ENCODE measurements at places on chromosomes 11 and 22.

GRCh38 chr11:28799316-28799715 lies 691.1 kb downstream of the METTL15 start:
- no peak for DNase-seq

- no peak for DNase-seq
Measured at GRCh38 chr11:76578654-76579055, 91.9 kb downstream of the LRRC32 start.

- no peak for DNase-seq
Measured at GRCh38 chr11:44930588-44931302, 19.9 kb downstream of the TP53I11 start.

DNA sequence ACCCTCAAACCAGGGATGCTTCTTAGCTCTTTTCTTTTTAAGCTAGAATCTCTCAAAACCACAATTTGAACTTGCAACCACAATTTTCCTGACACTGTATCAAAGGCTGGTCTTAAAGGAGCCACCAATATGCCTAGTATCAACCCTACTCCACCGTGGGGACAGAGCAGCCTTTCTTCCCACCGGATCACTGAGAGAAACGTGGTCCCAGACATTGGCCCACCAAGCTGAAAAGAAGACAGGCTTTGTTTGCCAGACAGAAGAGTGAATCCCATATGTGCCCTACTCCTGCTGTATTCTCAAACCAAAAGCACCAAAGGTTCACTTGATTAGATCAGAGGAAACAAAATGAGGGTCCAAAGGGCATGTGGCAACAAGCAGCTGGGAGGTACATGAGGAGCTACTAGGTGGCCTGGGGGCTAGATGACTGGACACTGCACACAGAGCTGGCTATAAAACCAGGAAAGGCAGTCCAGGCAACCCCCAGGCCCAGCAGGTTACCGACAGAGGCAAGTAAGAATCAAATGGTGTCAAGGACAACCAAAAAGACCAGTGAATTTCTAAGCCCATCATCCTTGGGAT lies 3.6 kb upstream of the VWCE start:
- DNase-seq, result no peak

- no peak for DNase-seq
Measured at GRCh38 chr22:50012211-50013181, at the start of gene IL17REL. Gene IL17REL (minus strand): TSS chr22:50012765. CDS start chr22:50012646, 119 bp downstream.

- no peak for DNase-seq
Measured at GRCh38 chr11:36347384-36347906, 51.4 kb downstream of the PRR5L start.

- DNase-seq, result no peak
Measured at GRCh38 chr11:35742707-35743454, 80.3 kb downstream of the TRIM44 start.

GRCh38 chr22:50305923-50306566 lies 1.4 kb downstream of the PLXNB2 start:
- peak; percentile 67 for DNase-seq

DNA sequence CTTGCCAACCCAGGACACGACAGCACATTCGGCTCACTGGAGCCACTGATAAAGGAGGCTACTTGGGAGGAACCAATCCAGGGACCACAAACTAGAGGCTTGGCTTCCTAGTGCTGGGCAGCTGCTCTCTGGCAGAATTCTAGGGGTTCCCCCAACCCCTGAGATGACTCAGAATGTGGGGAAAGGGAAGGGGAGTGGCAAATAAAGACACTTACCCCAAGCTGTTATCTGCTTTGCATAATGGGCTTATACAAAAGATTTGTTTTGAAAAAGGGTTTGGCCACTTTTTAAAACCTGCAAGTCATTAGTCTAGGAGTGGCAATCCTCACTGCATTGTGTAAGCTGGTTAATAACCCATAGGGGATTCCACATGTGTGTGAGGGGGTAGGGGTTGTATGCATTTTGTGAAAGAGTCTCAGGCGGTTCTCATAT lies 64.1 kb upstream of the LMO1 start:
- DNase-seq, result no peak

- DNase-seq, result no peak
Measured at GRCh38 chr11:75403983-75404658, 4.8 kb downstream of the RPS3 start.

DNA sequence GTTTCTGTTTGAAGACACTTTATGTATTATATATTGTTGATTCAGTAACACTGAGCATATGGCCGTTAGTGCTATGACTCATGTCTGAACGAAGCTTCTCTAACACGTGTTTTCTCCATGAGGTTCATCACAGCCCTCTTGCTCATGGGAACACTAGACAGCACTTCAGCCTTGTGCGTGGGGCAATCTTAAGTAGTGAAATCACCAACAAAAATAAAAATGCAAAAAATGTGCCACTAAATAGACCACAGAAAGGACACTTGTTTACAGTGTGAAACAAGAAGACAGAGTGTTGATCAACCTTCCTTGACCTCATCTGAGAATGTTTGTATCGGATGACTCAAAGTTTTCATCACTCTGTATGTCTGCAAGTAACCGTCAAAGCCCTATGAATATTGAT lies 94.5 kb downstream of the FDX1 start:
- no peak for DNase-seq

DNA sequence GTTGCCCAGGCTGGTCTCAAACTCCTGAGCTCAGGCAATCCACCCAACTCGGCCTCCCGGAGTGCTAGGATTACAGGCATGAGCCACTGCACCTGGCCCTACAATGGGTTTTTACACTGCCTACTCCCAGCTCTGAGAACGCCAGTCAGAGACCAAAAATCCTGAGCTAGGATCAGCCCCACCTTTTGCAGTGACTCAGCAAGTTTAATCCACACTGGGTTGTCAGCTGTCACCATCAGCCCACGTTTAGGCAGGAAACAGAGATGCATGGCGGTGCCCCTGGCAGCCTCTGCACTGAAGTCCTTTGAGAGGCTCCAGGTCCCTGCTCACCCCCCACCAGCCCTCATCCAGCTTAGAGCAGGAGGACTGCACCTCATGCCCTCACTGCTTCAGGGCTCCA lies 117.6 kb downstream of the ARHGAP8 start:
- DNase-seq, result no peak

DNA sequence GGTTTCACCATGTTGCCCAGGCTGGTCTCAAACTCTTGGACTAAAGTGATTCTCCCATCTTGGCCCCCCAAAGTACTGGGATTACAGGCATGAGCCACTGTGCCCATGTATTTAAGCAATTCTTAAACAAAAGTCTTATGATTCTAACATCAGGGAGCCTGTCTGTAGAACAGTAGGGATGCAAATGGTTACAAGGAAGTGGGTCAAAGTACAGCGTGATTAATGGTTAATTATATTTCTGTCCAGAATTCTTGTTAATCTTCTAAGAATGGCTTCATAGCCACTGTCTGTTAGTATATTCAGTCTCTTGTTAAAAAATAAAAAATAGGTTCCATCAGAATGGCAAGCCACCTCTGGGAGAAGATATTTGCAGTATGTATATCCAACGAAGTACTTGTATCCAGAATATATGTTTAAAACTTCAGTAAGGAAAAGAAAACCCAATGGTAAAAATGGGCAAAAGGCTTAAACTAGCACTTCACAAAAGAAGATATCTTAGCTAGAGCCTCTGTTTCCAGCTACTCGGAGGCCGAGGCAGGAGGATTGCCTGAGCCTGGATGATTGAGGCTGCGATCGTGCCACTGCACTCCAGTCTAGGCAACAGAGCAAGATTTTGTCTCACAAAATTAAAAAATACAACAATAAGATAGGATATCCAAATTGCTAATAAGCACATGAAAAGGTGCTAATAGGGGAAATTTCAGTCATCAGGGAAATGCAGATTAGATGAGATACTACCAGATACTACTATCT lies 22.9 kb downstream of the ATG13 start:
- no peak for DNase-seq

GRCh38 chr11:114799476-114799875 lies 121.1 kb downstream of the NXPE2 start:
- no peak for DNase-seq

DNA sequence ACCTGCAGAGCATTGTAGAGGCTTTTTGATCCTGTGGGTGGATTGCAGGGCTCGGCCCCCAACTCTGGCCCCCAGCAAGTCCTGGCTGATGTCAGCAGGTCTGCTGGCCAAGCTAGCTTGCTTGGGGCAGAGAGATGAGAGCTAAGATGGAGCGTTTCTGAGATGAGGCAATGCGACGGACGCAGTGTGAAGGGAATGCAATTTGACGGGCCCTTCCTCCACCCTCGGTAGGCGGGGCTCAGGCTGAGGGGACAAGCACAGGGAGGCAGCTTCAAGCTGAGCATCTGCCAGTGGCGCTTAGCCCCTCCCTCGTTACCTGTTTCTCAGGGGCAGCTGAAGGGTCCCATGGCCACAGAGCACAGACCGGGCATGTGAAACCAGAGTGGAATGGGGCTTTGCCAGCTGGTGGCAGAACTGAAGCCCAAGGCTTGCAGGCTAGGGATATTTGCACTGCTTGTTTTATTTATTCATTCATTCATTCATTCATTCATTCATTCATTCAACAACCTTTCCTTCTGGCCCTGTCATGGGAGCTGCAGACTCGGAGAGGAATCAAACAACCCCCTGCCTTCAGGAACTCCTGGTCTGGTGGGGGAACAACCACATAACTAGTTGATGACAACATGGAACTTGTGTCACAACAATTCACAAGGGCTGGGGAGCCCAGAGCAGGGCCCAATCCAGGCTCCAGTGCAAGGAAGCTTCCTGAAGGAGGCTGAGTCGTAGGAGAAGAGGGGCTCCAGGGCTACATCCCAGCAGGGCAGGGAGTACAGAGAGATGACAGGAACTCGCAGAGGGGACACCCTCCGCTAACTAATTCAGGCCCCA lies 66.8 kb downstream of the THAP12 start:
- DNase-seq, result no peak

GRCh38 chr11:78789375-78789774 lies 214.7 kb upstream of the NARS2 start:
- DNase-seq, result no peak

GRCh38 chr11:96197103-96197502 lies 145.9 kb downstream of the MAML2 start:
- DNase-seq, result no peak

- no peak for DNase-seq
Measured at GRCh38 chr11:128692753-128693415, 988 bp upstream of the FLI1 start.

GRCh38 chr11:69286374-69287371 lies 7.3 kb upstream of the MYEOV start:
- no peak for DNase-seq

GRCh38 chr11:70544774-70545609 lies 146.7 kb downstream of the CTTN start:
- DNase-seq, result peak; percentile 54

DNA sequence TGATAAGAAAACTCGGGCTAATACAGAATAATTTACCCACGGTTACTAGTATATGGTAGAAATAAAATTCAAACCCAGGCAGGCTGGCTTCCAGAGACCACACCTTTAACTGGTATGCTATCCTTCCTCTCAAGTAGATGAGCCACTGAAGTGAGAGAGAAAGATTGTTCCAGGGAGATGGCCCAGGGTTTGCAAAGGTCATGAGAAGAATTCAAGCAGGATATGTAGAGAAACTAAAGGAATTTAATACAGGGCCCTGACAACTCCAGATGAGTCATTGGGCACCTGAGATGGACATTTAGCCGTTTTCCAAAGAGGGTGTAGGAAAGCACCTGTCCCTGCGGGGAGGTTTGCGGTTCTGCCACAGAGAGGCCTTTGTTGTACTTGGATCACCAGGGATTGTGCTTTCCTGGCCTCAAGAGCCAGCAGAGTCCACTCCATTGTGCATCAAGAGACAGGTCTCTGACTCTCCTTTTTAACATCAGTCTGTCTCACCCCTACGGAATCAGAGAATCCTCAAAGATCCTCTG lies 152.7 kb upstream of the BLID start:
- DNase-seq, result no peak

GRCh38 chr22:44955102-44955501 lies 54.7 kb downstream of the PHF21B start:
- no peak for DNase-seq

DNA sequence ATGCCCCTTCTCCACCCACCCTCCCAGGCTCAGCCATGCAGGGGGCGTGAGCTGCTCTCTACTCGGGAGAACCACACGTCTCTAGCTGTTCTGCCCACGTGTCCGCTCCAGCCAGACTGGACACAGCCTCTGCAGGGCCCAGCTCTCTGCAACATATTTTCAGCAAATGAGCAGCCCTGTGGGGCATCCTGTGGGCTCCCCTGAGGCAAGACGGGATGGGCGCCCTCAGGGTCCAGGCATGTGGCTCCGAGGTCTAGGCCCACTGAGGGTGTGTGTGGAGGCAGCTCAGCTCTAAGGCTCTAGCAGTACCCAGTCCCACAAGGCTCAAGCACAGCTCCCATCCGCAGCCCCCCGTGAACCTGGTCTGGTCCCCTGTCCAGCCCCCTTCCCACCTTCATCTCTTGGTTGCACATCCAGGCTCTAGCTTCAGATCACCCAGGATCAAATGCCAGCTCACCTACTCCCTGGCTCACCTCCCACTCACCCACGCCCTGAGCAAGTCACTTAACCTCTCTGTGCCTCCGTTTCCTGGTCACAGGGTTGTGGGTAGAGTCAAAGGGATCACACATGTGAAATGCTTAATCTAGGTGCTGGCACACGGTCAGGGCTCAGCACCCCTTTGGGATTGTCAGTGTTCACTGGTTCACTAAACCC lies 57.8 kb upstream of the TCF20 start:
- DNase-seq, result no peak

DNA sequence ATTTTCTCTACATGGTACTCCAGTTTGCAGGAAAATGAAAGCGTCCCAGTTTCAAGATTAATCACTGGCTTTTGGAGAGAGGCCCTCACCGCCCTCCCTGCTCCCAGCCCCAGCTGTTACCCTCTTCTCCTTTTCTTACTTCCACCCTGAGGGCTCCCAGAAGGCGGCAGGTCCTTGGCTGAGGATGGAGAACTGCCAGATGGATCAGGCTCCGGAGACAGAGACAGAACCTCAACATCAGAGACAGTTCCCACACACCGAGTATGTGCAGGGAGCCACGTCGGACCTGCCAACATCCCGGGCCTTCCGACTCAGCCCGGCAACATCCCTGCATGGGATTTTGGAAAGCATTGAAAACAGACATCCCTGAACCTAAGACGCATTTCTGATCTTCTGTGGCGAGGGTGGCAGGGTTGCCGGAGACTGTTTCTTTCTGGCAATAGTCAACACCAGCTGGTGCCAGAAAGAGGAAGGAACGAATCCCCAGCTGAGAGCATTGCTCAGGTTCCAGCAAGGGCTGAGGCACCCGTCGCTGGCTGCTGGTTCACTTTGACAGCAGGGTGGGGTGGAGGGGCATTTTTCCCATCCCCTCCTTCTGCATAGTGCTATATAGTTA lies 467.1 kb downstream of the MIAT start:
- DNase-seq, result no peak

DNA sequence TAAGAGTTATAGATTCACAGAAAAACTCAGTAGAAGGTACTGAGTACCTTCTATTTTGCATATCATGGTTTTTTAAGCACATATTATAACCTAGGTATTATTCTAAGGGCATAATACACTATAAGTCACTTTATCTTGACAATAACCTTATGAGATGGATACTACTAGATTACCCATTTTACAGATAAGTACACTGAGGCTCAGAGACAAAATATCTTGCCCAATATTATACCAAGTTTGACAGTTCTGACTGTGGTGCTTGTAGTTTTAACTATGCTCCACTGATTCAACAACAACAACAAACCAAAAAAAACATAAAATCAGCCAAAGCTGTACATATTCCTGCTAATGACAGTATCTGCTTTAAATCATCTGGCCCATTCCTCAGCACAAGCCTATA lies 10.5 kb downstream of the OR51M1 start:
- DNase-seq, result no peak

- no peak for DNase-seq
Measured at GRCh38 chr11:111631024-111631665, 28.9 kb downstream of the SIK2 start.

Measured in T1000 (cell line).